ENCODE measurements at places on chromosomes 7 and 10.

- DNase-seq, result no peak
Observed at GRCh38 chr10:75407713-75408508, 6.3 kb upstream of the ZNF503 start.

- no peak for DNase-seq
Observed at GRCh38 chr10:38025283-38025682, 14.8 kb downstream of the ZNF33A start.

- DNase-seq, result no peak
Observed at GRCh38 chr7:45080265-45080957, 8.4 kb downstream of the NACAD start.

GRCh38 chr7:130344271-130344866, at the start of gene CPA5:
Gene CPA5, plus strand, starts transcription at chr7:130344816. Its CDS starts 1,670 bp downstream, at chr7:130346486.
- no peak for DNase-seq

- DNase-seq, result no peak
Observed at GRCh38 chr10:24928163-24928562, 24.2 kb downstream of the PRTFDC1 start.

DNA sequence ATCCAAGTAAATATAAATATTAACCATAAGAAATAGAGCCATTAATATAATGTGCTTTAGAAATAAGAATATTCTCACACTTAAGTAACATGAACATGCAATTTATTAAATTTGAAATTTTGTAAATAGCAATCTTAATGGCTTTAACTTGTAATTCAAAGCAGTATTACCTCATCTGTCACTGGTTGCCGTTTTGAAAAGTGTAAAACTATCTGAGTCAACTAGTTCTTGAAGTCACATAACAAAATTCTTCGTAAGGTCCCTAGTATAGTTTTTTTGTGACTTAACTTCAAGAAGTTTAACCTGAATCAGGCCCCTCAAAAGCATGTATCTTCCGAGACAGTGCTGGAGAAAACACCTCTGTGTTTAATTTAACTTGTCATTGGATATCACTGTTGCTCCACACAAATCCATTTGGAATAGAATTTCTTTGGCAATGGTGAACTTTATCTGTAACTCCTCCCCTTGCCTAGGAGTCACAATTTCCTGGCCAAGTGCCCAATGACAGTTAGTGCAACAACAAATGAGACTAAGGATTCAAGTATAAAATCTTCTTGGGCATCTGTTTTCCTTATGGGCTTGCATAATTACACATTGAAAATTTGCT, 47.1 kb downstream of the NT5C2 start:
- no peak for DNase-seq

DNA sequence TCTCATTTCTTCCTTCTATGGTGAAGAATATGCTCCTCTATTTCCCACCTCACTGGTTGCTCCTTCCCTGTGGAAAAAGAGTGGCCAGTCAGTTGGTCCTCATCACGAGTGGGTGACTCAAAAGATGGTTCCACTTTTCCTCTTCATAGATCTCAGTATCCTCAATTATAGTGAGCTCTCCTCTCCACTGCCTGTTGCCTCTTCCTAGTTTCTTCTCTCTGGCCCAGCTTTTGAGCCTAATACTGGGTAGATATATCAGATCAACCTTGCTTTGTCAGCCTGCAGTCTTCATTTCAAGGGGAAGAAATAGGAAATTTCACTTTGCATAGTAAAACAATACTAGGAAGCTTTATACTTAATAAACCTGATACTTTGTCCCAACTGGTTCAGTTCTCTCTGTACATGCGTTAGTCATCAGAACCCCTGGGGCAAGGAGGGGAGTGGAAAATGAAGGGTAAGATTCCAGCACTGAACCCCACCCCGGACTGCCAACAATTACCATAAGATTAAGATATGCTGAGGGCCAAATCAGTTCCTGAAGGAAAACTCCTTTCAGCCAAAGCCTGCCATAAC, 15.5 kb upstream of the WNT16 start:
- DNase-seq, result no peak

GRCh38 chr10:17210361-17210760, 8.9 kb upstream of the TRDMT1 start:
- DNase-seq, result no peak

- DNase-seq, result no peak
Observed at GRCh38 chr7:127119517-127119916, 133.2 kb downstream of the GRM8 start.

- peak; percentile 6 for DNase-seq
Observed at GRCh38 chr10:131621784-131622624, 278.8 kb upstream of the PPP2R2D start.

- no peak for DNase-seq
Observed at GRCh38 chr10:28248092-28248491, 54.8 kb downstream of the MPP7 start.

DNA sequence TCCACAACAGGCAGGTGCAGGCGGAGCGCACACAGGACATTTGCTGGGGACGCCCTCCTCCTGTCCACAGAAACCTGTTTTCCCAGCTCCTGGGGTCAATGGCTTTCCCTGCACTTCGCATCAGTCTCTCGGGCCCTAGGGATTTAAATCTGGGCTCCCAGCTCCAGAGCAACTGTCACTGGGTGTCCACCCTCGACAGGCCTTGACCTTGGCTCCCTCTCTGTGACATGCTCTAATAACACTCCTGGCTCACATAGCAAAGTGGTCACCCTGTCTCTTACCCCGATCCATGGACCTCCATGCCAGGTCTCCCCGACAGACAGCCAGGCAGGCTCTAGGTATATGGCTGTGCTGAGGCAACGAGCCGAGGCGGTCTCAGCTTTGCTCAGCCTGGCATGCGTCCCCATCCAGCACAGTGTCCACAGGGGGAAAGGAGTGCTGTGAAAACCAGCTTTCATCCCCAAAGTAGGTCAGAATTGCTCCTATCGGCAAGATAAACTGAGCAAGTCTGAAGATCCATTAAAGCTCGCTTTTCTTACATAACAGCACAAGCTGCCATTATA, 195.6 kb downstream of the TNS3 start:
- no peak for DNase-seq

GRCh38 chr10:75197906-75198305, 12.7 kb upstream of the VDAC2 start:
- DNase-seq, result peak; percentile 5

GRCh38 chr7:112286250-112287086, 80.0 kb downstream of the ZNF277 start:
- DNase-seq, result no peak

GRCh38 chr10:90939116-90939515, 18.2 kb upstream of the ANKRD1 start:
- no peak for DNase-seq

GRCh38 chr7:66039094-66039670, 36.4 kb upstream of the ASL start:
- no peak for DNase-seq

DNA sequence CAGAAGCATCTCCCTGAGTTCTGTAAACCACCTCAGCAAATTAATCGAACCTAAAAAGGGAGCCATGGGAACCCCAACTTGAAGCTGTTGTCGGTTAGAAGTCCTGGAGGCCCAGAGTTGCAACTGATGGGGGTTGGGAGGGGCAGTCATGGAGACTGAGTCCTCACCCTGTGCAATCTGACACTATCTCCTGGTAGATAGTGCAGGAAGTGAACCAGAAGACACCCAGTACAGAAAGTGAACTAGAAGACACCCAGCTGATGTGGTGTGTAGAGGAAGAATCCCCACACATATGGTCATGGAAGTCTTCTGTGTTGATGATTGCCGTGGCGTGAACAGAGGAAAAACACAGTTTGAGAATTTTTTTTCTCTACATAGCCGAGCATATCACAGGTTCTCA, 58.8 kb upstream of the SRRM3 start:
- DNase-seq, result no peak

GRCh38 chr7:143405173-143406001, 3.3 kb downstream of the EPHA1 start:
- no peak for DNase-seq

GRCh38 chr10:123766761-123767160, 100.6 kb downstream of the GPR26 start:
- no peak for DNase-seq

DNA sequence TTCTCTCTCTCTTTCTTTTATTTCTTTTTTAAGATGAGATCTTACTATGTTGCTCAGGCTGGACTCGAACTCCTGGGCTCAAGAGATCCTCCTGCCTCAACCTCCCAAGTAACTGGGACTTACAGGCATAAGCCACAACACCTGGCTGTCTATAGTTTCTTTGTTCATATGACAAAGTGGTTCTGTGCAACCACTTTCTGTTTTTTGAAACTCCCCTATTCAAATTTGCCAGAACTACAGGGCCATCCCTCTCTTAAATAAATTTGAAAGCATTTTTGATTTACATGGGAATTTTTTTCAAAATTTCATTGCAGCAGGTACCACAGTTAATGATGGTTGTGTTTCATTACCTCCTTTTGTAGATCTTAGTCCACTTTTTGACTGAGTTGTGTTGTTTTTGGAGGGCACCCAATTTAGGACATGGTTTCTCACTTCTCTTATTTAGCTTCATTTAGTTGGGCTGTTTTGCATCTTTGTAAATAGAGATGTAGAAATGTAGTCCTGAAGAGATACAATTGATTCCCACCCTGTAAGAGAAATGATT, 119.2 kb downstream of the LRRC4 start:
- no peak for DNase-seq

DNA sequence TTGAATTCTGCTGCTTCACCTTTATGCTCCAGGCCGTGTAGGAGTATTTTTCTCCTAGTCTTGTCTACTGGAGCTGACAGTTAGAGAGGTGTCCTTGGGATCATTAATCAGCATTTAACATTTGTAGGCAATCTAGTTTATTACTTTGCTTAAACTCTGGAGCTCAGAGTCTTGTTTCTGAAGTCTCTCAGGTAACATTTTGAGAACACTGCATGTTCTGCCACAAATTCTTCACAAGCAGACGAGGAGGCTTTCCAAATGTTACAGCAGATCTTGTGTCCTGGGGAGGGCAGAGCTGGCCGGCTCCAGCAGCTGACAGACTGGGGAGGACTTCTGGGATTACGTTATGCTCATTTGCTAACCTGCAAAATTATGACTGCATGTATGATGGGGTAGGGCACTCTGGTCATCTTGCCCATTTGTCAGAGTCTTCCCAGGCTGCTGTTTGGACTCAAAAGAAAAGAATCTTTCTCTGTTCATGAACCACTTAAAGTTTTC, 50.5 kb downstream of the GALNT17 start:
- no peak for DNase-seq

DNA sequence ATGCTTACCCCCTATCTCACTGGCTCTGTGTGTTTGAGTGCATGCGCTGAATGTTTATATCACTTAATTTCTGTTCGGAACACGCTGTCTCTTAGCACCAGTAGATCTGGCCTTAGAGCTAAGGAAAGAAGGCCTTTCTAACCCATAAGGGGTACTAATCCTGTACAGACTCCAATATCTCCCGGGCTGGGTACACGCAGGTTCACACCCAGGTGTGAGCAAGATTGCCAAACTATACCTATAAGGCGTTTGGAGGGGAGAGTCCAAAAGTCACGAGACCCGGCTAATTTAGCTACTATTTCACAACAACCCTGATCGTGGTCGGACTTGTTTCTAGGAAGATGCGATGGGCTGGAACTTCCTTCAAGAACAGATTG, 727 bp upstream of the PDSS1 start:
- no peak for DNase-seq

- DNase-seq, result no peak
Observed at GRCh38 chr7:99822731-99823718, 4.8 kb upstream of the CYP3A43 start.

GRCh38 chr7:1059200-1060091, 15.1 kb downstream of the GPR146 start:
- no peak for DNase-seq

DNA sequence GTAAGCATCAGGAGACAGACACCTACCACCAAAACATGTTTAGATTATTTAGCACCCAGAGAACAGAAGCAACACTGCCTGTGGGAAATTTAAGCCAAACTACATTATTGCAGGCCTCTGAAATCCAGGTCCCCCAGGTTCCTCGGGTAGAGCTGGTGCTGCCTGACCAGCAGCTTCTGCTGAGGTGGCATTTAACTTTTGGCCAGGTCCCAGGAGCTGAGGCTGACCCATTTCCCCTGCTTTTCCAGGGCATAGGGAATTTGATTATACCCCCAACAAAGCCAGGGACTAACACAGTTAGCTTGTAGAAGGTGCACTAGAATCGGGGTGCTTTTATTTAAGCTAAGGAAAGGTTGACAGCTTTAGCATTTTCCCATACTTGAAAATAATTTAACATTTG, 4.7 kb downstream of the LRRC4 start:
- no peak for DNase-seq

DNA sequence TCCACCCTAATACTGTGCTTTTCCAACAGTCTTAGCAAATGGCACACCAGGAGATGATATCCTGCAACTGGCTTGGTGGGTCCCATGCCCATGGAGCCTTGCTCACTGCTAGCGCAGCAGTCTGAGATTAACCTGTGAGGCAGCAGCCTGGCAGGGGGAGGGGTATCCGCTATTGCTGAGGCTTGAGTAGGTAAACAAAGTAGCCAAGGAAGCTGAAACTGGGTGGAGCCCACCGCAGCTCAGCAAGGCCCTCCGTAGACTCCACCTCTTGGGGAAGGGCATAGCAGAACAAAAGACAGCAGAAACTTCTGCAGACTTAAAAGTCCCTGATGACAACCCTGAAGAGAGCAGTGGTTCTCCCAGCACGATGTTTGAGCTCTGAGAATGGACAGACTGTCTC, 399.0 kb downstream of the CCSER2 start:
- DNase-seq, result no peak

- DNase-seq, result no peak
Observed at GRCh38 chr7:7017707-7018280, 164.6 kb upstream of the C1GALT1 start.

DNA sequence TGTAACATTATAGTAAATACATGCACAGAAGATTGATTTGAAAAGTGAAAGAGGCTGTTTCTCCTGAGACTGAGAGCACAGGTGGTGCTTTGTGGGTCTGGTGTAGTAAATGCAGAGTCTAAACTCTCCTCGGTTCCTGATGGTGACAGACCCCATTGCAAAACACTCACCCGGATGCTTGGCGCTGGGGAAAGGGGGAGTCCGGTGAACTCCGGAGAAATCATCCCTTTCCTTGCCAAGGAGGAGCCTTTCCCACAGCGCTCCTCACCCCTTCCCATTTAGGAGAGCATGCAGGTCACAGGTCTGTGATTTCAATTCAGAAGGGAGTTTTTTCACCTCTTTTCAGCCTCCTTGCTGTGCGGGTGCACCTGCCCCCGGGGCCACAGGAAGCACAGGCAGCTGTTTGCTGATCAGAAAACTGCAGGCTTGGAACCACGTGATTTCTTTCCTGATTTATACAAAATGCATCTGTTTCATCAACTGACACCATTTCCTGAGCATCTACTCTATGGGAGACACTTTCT, 75.6 kb upstream of the LYZL2 start:
- no peak for DNase-seq

DNA sequence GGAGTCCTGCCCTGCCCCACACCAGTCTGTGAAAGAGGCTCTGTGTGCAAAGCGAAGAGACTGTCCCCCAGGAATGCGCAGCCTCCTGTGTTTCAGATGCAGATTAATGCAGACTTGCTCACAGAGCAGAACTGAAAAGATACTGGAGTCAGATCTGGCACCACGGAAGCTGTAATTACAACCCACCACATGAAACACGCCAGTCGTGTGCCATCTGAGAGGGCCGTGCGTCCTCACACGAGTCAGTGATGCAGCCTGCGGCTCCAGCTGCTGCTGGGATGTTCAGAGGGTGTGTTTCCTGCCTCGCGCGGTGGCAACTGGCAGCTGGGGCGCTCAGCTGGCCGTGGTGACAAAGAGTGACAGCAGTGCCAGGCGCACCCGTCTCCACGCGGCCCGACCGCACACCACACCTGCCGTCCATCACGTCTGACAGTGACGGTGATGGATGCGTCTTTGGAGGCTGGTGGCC, 50.0 kb downstream of the NKX6-2 start:
- DNase-seq, result peak; percentile 90

GRCh38 chr10:77989081-77989724, 40.1 kb downstream of the POLR3A start:
- DNase-seq, result no peak

All from nucleus accumbens (tissue), 56 donors.